RCC 7860 (cell line): ENCODE measurements at places on chromosomes 6 and 20.

GRCh38 chr20:49297605-49298530 lies 20.0 kb upstream of the ZNFX1 start:
- no peak for DNase-seq

DNA sequence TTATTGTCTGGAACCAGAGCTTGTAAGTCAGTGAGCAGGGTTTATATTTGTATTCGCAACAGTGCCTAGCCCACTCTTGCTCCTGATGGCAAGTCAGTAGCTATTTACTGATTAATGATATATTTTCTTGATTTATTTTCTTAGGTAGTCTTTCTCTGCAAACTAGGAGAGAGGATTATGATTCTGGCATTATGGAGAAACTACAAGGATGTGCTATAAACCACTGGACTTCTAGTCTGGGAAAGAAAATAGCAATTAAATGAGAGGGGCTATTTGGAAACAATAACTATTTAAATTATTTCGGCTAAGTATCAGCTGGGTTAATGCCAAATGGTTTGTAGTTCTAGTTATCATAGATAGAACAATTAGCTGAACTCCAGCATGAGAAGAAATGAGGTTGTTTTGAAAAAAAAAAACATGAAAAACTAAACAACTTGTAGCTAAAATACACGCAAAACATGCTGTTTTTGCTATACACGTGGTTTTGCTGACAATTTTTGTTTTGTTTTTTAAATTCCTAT lies 304.9 kb upstream of the TCF21 start:
- no peak for DNase-seq

DNA sequence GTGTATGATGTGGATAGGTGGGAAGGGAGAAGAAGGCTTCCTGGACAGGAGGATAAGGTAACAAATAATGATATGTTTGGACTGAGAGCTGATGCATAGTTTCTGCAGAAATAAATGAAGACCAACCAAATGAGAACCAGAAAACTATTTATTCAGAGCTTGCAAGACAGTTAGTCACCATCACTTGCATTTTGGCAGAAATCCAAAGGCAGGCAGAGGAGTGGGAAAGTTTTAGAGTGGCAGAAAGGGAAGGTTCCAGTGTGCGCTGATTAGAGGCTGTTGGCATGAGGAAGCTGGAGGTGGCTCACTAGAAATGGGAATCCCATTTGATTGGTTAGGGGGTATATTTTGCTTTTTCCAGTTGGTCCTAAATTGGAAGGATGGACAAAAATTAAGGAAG lies 13.0 kb upstream of the F13A1 start:
- no peak for DNase-seq

DNA sequence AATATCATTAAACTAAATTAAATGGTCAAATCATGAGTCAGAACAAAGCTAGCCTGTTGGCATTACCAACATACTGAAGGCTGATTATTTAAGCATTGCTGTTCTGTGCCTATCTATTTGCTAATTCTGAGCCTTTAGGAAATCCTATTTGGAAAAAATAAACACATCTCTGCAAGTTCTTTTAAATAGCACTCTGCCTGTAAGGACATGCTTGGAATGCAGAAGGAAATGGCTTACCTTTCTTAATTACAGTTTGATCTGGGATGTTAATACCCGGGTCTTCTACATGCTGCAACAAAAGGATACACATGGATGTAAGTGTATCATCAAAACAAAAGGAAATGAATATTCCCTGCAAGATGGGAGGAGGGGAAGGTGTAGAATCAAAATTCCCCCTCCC lies 8.3 kb downstream of the TFAP2A start:
- no peak for DNase-seq

DNA sequence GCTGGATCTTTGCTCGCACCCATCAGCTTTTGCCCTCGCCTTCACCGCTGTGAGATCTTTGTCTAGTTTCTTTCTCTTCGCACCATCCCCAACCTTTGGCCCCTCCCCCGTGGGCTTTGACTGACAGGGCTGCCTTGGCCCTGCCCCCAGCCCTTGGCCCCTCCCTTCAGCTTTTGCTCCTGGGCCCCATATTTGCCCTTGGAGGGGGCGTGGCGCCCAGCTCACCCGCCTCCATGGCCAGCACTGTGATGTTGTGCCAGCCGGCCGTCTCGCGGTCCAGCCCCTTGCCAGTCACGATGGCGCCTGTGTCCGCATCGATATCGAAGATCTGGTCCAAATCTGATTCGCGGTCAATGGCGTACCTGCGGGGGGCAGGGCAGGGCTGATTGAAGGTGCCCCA lies 81.1 kb downstream of the CD40 start:
- no peak for DNase-seq

DNA sequence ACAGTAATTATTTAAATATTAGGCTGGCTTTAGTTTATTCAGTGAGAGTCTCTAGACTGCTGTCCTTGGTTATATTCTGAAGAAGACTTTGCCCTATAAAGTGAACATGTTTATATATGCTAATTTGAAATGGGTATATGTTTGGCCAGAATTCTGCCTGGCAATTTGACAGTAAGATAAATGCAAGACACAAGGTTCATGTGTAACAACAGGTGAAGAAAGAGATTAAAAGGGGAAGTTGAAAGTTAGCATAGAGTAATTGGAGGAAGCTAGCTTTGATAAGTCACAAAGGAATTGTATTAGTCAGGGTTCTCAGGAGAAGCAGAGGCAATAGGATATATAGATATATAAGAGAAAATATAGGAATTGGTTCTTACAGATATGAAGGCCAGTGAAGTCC lies 191.4 kb downstream of the CENPW start:
- no peak for DNase-seq

GRCh38 chr6:143000811-143001210 lies 55.8 kb upstream of the HIVEP2 start:
- DNase-seq: no peak

DNA sequence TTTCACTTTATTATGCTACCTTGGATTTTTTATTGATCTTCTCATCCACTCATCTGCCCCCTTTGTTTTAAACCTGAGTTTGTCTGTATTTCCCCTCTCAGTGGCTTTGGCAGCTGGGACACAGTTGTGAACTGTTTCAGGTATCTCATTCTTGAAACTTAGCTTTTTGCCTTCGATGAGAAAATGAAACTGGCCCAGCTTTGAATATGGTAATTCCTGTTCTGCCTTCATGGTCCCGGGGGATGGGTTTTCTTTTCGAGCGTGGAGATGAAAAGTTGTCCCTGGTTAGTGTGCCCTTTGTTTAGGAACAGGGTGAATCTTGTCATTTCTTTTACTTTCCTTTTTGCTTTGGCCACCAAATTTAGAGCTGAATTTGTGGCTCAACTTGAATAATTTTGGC lies 25.6 kb downstream of the DHX35 start:
- no peak for DNase-seq

- no peak for DNase-seq
Measured at GRCh38 chr20:9985281-9985680, 49.5 kb upstream of the ANKEF1 start.

GRCh38 chr6:24125980-24126379 lies at the start of gene NRSN1:
Gene NRSN1 (plus strand): TSS chr6:24126215. CDS start chr6:24134328, 8,113 bp downstream.
- DNase-seq: no peak

GRCh38 chr6:48472535-48472934 lies 361.5 kb upstream of the PTCHD4 start:
- no peak for DNase-seq

DNA sequence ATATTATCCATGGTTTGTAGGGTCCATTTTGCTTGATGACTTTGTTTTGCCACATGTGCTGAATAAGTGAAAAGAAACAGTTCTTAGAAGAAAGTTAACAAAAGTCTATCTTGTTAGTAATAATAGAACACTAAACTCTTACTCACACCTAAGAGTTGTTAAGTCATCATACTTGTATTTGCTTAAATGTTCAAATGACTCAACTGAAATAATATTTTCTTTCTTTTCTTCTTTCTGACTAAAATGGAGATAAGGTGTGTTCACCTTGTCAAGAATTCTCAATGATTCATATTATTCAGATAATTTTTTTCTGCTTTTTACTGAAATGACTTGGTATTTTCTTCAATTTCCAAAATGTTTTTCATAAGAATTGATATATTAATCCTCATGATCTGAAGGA lies 327.2 kb downstream of the HTR1B start:
- no peak for DNase-seq

DNA sequence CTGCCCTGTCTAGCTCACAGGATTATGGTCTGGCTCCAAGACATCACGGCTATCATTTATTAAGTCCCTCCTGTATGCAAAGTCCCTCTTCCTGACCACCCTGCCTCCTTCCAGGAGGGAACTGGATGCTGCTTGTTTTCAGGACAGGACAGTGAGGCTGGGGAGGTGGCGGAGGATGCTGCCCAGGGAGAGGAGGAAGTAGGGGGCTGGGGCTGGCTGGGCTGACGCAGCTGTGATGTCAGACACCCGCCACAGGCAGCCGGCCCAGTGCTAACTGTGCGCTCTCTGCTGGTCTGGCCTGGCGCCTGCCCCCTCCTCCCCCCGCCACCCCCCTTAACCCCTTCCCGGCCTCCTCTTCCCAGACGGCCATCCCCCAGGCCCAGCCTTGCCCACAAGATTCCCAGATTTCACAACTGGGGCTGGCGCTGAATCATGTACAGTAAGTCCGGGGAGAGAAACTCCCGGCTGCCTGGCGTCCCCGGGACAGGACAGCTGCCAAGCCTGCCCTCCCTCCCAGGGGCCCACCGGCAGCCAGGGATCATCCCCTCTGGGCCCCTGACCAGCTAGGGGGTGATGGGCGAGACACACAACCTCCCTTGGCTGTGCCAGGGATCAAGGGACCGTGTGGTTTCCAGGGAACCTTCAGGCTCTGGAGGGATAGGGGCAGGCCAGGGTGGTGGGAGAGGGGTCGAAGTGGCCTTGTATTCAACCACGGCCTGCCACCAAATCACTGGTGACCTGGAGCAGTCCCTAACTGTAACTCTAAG lies 118.1 kb downstream of the CEBPB start:
- peak; percentile 97 for DNase-seq

DNA sequence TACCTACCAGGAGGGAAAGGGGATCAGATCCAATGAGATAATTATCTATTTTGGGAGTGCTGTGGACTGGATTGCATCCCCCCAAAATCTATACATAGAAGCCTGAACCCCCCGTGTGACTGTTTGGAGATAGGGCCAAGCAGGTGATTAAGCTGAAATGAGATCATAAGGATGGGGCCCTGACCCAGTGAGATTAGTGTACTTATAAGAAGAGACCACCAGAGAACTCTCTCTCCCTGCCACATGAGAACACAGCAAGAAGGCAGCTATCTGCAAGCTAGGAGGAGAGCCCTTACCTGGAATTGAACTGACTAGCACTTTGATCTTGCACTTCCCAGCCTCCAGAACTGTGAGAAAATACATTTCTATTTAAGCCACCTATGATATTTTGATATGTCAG lies 132.2 kb upstream of the NOX3 start:
- no peak for DNase-seq

DNA sequence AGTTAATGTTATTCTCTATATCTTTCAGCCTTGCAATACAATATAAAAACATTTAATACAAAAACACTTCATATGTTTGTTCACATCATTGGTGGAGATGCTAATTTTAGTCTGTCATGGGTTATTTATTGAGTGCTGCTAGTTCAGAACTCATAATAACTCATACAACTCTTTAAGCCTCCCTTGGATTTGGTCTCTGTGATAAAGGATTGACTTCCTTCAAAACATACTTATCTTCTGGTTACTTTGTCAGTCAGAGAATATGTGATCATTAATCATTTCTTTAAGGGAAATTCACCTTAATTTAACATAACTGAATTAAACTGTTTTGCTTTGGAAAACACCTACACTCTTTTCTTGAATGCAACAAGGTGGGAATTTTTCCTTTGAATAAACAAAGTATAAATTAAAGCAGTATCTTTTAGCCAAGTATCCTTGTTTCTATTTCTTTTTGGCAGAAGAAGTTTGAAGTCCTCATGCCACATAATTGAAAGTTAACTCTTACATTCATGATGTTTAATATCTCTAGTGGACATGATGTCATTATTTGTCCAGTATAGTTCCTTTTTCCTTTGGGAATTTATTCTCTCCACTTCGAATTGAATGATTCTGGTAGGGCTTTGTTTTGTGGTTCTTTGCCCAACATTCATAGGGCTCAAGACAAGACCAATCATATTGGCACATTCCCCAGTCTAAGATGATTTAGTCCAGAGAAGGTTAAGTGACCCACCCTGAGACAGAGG lies 133.2 kb upstream of the CENPW start:
- DNase-seq: no peak

DNA sequence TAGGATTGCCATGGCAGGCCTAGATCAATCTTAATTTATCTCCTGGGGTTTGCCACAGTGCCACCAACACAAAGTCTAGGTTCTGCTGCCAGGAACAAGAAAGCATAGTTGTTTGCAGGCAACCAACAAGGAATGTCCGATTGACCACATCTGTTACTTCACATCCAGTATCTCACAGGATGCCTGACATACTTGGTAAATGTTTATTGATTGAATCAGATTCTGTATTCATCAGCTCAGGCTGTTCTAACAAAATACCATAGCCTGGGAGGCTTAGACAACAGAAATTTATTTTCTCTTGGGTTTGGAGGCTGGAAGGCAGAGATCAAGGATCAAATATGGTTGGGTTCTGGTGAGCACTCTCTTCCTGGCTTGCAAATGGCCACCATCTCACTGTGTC lies 26.3 kb upstream of the MC3R start:
- no peak for DNase-seq

GRCh38 chr20:18416486-18416885 lies 50.3 kb downstream of the DZANK1 start:
- no peak for DNase-seq

GRCh38 chr6:56864171-56864616 lies 90.7 kb upstream of the BEND6 start:
- peak; percentile 39 for DNase-seq

DNA sequence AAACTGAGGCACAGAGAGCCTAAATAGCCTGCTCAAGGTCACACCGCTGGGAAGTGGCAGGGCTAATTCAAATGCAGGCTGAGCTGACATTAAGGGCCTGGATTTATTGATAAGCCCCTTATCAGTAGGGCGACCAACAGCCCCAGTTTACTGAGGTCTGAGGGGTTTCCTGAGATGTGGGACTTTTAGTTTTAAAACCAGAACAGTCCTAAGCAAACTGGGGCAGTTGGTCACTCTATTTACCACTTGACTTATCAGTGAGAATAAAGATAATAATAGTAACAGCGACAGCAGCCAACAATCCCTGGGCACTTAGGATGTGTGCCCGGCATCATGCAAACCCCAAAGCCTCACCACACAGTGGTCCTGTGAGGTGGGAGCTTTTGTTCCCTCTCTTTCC lies 27.6 kb downstream of the PREX1 start:
- DNase-seq: no peak

GRCh38 chr6:76790881-76791280 lies 672.4 kb downstream of the HTR1B start:
- no peak for DNase-seq

GRCh38 chr20:47250360-47250759 lies 106.1 kb downstream of the ZMYND8 start:
- DNase-seq: no peak

- DNase-seq: no peak
Measured at GRCh38 chr6:137231895-137232294, 12.7 kb upstream of the IFNGR1 start.
